ENCODE measurements at places on chromosomes 6 and 20.

GRCh38 chr6:14968056-14968637, 277.7 kb upstream of the JARID2 start:
- no peak for DNase-seq

DNA sequence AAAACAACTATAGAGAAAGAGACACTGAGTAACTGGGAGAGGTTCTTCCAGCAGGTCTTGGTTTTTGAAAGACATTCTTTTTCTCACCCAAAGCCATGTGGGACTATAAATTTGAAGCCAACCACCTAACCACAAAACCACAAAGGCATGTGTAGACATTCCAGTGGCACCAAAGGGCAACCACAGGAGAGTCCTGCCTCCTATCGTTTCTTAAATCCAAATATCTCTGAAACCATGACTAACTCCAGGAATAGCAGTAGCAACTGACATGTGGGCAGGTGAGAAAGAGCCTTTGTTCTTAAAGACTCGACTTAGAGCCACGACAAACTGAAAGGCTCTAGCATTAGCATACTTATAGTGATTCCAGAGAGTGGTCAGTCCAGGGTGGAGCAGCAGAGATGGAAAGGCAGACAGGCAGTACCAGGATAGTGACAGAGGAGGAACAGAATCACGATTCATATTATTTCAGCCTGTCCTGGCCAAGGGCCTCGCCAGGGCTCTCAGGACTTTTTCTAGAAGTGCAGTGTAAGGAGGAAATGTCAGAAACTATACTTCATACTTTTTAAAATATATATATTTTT, 9.4 kb upstream of the COL9A1 start:
- no peak for DNase-seq

GRCh38 chr20:63743210-63743970, 3.8 kb downstream of the SLC2A4RG start:
- no peak for DNase-seq

DNA sequence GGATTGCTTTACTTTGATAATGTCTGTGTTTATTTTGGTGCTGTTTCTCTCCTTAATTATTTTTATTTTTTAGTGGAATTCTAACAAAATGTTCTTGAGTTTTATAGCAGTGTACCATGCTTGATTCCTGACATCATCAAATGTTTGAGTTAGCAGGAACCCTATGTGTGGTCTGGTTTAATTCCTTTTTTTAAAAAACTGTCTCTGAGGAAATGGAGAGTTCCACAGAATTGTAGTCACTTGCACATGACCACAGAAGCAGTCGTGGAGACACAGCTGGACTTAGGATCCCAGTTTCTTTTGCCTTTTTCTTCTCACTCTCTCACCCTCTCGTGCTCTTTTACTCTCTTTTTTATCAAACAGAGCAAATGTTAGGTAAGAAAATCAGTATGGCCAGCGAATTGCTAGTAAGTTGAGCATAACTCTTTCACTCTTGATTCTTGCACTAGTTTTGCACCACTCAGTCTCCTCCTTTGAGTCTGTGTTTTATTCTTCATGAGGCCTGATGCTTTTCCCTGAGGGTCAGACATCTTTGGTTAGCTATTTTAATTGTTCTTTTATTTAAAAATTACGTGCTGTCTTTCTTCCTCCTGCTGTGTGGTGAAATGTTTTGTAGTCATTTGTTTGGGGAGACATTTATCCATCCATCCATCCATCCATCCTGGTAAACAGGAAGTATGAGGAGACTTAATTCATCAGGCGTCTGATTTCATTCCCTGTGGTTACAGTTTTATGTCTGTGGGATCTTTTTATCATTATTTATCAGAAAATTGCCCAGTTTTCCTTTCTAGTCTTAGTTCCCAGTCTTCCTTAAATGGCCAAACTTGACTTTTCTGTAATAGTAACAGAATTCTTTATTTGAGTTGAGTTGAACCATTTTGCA, 83.0 kb downstream of the SCAF8 start:
- DNase-seq, result no peak

- DNase-seq, result no peak
These were observed 43.5 kb downstream of the PANK2 start for GRCh38 chr20:3932681-3933080.

GRCh38 chr6:10315658-10316372, 99.1 kb downstream of the TFAP2A start:
- DNase-seq, result no peak

DNA sequence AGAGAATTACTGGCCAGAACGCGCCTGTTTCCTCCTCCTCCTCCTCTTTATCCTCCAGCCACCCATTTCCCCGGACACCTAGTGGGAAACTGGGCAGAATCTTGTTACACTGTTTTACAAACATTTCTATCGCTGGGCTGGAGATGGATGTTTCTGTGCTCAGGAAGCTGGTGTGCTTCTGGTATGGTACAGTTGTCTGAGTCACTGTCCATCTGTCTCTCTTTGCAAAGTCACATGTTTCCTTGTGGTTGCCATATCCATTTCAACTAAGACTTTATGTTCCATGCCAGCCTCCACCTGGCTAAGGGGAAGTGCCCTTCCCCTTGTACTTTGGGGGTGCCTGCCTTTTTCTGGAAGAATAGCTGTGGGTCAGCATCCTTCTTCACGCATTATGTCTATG, 52.9 kb upstream of the SLC22A16 start:
- no peak for DNase-seq

DNA sequence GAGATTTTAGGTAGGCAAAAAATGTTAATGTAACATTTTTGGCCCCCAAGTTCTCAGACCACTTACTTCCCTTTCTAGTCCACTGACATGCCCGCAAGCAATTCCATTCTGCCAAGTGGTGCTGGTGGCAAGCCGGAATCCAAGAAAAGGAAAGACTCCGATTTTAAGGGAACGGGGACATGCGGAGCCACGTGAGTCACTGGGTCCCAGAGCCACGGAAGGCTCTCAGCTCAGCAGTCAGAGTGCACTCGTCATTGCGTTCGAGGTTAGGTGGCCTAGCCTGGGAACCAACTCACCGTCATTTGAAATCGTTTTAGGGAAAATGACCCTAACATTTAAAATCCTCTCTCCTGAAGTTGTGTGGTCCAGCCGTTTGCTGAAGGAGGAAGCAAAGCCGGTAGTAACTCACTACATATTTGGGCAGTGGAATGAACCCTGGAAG, 711 bp upstream of the SIRT5 start:
- DNase-seq, result no peak

DNA sequence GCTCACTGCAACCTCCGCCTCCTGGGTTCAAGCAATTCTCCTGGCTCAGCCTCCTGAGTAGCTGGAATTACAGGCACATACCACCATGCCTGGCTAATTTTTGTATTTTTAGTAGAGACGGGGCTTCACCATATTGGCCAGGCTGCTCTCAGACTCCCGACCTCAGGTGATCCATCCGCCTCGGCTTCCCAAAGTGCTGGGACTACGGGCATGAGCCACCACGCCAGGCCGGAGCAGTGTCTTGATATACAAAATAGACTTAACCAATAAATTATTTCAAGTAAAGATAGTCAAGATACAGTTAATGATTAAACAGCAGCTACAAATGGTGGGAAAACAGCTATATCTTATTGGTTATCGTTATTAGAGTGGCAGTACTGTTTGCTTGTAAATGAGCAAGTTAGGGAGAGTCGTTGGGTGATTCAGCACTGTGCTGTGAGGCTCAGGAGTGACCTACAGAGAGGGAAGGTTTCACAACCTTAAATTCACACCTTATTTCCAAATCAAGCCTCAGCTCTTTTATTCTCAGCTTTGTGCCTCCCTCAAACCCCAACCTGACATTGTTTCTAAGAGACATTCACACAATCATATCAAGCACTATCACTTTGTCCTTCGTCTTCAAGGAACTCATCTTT, 1128.4 kb upstream of the MAP3K7 start:
- DNase-seq, result no peak

GRCh38 chr6:28357036-28357435, 7.3 kb downstream of the ZKSCAN3 start:
- no peak for DNase-seq

- DNase-seq, result no peak
These were observed 3.0 kb downstream of the SYNDIG1 start for GRCh38 chr20:24472426-24472825.

- DNase-seq, result no peak
These were observed 375.4 kb upstream of the HS3ST5 start for GRCh38 chr6:114718186-114718585.

- no peak for DNase-seq
These were observed 66.7 kb upstream of the DEFB112 start for GRCh38 chr6:50116390-50116789.

- no peak for DNase-seq
These were observed 46.5 kb downstream of the RRBP1 start for GRCh38 chr20:17635332-17636244.

GRCh38 chr6:168368066-168368820, 48.7 kb upstream of the DACT2 start:
- no peak for DNase-seq

GRCh38 chr6:170270984-170271593, 19.8 kb downstream of the DLL1 start:
- DNase-seq, result no peak

DNA sequence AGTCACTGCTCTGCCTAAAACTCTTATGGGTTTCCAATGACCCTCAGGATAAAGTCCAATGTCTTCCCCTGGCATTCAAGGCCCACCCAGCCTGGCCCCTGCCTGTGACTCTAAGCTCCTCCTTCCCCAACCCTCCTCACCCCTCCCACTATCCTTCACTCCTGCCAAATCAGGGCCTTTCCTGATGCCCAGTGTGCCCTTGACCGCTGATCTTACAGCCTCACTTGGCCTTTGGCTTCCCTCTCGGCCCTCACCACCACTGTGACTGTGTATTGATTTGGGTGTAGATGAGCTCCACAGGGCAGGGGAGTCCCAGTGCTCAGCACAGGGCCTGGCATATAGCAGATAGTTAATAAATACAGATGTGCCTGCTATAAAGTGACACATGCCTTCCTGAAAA, 115.7 kb downstream of the TOX2 start:
- DNase-seq, result no peak

GRCh38 chr6:141364694-141365093, 768.0 kb upstream of the GJE1 start:
- DNase-seq, result no peak

- no peak for DNase-seq
These were observed 78.6 kb upstream of the INSM1 start for GRCh38 chr20:20289331-20289730.

DNA sequence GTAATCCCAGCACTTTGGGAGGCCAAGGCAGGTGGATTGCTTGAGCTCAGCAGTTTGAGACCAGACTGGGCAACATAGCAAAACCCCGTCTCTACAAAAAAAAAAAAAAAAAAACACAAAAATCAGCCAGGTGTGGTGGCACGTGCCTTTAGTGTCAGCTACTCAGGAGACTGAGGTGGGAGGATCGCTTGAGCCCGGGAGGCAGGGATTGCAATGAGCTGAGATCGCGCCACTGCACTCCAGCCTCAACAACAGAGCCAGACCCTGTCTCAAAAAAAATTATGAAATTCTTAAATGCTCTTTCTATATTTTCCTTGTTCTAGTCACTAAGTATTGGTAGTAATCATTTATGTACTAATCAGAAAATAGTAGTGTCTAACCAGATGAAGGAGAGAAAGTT, 30.6 kb downstream of the SYTL3 start:
- no peak for DNase-seq

DNA sequence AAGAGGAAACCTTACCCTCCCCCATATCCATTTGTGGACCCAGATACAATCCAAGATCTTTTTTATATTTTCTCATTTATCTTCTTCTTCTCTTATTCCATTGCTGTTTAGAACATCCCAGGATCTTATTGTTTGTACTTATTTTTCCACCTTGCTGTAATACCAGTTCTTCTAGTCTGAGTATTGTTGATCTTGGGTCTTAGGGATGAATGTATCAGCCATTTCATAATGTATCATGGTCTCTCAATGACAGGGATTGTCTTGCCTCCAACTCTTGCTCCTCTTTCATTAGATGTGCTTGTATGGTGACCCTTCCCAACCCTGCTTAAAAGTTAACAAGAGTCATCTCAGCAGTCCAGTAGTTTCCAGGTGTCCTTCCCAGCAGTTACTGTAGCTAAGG, 63.3 kb downstream of the MAP3K4 start:
- no peak for DNase-seq

- no peak for DNase-seq
These were observed 54.9 kb upstream of the GPR31 start for GRCh38 chr6:167212713-167213005.

- DNase-seq, result no peak
These were observed 17.2 kb downstream of the MOCS3 start for GRCh38 chr20:50975701-50976330.

DNA sequence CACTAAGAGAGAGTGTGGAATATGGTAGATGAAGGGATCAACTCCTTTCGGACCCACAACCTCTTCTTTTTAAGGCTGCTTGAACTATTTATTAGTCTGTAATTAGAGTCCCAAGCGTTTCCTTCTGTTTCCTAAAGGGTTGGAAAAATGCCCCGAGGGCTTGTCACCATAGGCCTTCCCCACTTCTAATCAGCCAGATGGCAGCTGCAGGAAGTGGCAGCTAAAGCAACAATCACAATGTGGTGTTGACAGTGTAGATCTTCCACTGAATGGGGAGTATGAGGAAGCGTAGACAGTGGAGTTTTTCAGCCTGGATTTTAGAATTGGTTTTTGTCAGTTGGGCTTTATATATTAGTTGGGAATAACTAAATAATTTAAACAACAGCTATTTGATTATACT, 40.6 kb downstream of the SLC35D3 start:
- DNase-seq, result no peak

DNA sequence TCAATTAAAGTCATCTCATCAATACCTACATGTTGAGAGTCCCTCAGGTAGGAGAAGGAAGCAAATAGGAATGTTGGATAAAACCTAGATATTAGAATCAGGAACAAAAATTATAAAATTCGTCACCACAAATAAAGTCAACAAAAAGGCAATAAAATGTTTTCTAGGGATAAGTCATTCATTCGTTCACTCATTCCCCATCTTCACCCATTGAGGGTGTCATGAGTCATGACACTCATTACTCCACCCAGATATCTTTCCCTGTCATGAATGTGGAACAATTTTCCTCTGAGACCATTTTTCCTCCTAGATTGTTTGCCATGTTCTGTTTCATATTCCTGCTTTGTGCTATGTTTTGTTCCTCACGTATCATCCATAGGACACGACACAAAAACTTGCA, 50.9 kb upstream of the OLIG3 start:
- DNase-seq, result no peak

- peak; percentile 49 for DNase-seq
These were observed 2.9 kb upstream of the BMP6 start for GRCh38 chr6:7723041-7723447.

Data from stimulated activated CD4-positive, alpha-beta T cell treated with anti-CD3 and anti-CD28 coated beads, Interleukin-15, amount 100 ng/mL, for 1 hour (primary cell).